Lung (tissue), 17 donors: ENCODE measurements at places on chromosomes 4 and X. TPM values are rescaled to one million over a fixed set of nuclear protein-coding genes. Genes with fewer than 3 reads are reported as not detected.

SH3BGRL gene
- total RNA-seq: 95.5 TPM

TBC1D14 gene
- 60.1 TPM for total RNA-seq

C4orf17 gene
- total RNA-seq: not detected

SPANXN4 gene
- not detected for total RNA-seq

BGN gene
- total RNA-seq: 77.9 TPM
